ENCODE measurements at places on chromosomes 2 and 18.

- DNase-seq, result no peak
Measured at GRCh38 chr2:42961385-42961811, 169.0 kb upstream of the HAAO start.

GRCh38 chr2:135740206-135740605 lies 1.4 kb upstream of the UBXN4 start:
- DNase-seq, result no peak

- peak; percentile 32 for DNase-seq
Measured at GRCh38 chr2:44330801-44331200, 30.5 kb downstream of the PREPL start.

DNA sequence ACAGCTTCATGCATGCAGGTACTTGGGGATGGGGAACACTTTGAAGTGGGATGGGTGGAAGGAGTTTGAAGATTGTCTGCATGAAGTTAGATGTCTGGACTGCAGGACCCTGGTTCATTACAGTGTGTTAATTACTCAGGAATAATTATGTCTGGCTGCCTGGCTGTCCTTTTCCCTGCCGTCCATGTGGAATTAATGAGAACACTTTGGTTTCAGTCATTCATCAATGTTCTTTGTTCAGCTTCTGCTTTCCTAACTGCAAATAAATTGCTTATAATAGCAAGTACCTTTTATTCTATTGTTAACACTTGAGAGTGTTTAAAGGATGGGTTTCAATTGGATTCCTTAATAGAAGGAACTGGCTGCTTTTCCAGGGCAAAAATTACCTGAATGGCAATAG lies 35.8 kb downstream of the MTCL1 start:
- no peak for DNase-seq

DNA sequence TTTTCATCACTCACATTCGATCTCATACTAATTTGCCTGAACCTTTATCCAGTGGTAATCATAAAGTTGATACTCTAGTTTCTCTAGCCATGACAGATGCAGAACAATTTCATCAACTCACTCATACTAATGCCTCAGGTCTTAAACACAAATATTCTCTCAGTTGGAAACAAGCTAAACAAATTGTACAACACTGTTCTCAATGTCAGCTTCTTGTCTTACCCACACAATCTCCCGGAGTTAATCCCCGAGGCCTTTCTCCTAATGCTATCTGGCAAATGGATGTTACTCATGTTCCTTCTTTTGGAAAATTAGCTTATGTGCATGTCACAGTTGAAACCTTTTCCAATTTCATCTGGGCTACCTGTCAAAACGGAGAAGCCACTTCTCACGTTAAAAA lies 11.5 kb upstream of the CNOT11 start:
- DNase-seq, result no peak

DNA sequence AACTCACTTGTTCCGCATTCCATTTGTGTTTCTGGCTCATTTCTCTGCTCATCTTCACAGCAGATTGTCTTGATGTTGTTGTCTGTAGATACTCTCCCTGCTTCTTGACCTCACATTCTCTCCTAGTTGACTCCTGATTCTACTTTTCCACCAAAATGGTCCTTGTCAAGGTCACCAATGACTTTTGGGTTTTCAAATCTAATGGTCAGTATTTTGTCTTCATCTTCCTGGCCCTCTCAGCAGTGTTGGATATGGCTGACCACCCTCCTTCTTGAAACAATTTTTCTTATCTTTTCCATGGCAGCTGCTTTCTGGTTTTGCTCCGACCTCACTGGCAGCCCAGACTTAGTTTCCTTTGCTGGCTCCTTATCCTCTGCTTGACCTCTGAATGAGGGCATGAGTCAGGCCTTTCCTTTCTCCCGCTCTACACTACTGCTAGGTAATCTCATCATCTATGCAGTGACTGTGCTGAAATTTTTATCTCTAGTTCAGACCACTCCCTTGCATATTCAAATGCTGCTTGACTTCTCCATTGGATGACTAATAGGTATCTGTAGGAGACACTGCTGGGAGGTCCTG lies 386.6 kb upstream of the SPRED2 start:
- DNase-seq, result peak; percentile 46

DNA sequence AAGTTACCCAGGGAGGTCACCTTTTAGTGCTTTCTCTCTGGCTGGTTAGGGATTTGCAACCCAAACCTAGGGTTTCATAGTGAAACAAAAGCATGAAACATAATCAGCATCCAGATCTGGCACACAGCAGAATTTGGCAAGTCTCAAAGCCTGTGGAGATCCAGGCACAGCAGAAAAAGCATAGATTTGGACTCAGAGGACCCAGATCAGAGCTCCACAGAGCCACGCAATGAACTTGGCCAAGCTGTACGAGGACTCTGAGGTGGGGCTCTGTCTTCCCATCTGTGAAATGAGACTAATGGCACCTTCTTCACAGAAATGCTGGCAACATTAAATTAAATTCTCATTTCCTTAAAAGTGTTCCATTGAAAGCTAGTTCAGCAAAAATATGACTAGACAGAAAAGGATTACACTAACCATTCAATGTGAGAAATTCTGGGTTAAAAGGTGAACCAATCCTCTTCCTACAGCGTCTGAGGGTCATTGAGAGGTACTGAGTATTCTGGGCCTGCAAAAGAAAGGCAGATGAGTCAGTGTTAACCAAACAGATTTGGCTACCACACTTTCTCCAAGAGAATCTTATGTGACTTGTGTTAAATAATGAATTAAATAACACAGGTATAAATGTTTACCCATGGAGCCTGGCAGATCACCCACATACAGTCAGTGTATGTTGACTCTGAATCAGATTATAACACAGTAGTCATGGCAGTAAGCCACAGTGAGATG lies 266.3 kb downstream of the MREG start:
- no peak for DNase-seq

GRCh38 chr2:58137856-58138255 lies 91.2 kb downstream of the VRK2 start:
- DNase-seq, result peak; percentile 22

DNA sequence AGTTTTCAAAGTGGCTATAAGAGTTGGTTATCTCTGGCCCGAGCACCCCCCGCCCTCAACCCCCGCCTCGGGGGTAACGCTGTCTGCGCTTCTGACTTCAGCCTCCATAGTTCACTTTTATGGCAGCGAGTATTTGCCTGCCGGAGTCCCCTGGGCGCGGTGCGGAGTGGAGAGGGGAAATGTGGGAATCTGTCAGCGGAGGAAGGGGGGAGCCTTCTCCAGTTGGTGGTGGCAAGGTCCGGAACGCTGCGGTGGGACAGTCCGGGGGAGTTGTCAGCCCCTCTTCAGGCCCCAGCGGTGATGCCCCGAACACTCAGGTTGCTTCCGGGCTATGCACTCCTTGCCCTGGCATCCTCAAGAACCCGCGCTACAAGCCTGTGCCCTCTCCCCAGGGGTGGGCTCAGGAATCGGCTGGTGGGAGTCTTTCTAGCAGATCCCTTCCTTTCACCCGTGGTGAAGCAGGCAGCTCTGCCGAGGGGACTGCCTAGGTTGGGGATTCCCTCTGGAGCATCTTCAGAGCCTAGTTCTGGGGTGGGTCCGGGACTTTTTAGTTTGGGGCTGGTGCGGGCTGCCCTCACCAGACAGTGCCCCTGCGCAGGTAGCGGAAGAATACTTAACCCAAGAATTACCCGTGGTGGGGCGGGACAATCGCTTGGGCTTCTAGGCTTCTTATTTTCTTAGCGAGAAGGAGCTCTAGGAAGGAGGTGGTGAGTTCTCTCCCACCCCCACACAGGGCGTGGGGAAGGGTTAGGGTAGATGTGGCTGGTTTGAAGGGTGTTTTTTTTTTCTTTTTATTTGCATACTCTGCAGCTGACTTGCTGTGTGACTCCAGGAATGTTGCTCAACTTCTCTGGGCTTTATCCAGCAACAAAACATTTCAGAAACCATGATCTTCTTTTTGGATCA lies 1.6 kb downstream of the ATOH8 start:
- DNase-seq, result no peak

- no peak for DNase-seq
Measured at GRCh38 chr18:79476918-79477571, 81.3 kb downstream of the NFATC1 start.

GRCh38 chr2:35522450-35522849 lies 833.1 kb upstream of the CRIM1 start:
- no peak for DNase-seq

DNA sequence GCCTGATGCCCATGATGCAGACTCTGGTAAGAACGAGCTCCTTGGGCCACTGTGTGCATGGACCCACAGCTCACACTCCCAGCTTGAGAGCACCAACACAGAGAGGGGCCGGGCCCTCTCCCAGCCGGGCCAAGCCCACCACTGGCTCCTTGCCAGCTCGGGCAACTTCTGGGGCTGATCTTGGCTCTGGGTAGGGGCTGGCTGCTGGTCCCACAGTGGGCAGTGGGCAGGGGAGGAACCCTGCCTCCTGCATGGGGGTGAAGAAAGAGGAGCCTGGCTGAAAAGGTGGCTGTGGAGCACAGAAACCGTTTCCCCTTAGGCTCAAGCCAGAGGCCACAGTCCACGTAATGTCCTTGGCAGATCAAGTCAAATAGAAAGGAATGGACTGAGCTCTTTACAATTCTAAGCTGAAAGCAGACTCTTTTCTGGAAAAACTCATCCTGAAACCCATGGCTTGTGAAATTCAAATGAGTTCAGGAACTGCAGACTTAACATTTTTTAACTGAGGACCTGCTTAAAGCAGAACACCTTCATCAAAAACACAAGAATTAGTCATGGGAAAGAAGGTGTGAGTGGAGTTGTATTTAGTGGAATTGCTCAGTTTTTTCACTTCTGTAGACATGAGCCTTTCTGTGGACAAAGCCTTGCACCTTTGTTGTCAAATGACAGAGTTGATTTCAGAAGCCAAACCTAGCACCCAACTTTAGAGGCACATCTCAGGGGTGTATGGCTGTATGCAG lies 104.9 kb downstream of the STPG4 start:
- DNase-seq, result no peak

DNA sequence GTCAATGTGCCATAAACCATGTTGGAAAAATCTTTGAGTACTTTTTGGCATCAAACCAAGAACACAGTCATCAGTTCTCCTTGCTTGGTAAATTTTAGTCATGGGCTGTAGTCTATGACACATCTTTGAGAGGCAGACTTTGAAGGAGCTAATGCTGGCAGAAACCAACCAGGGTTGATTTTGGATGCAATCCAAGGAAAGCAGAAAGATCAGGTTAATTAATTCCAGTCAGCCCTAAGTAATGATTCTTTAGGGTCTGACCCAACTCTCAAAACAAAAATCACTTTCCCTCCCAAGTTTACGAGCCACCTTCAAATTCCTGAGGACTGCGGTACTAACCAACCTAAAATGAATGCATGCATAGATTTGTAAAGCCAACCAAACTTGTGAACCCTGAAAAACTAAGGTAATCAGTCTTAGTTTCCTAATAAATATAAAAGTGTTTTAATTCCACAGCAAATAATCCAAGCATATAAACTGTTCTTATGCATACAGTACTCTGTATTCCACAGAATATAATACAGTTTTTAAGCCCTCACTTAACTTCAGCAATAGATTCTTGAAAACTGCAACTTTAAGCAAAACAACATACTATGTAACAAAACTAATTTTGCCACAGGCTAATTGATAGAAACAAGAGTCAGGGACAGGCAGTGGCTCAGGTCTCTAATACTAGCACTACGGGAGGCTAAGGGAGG lies 22.0 kb downstream of the AP1S3 start:
- peak; percentile 74 for DNase-seq

All from NCI-H226 (cell line).